ENCODE measurements at places on chromosomes 5 and 9. TPM values are rescaled to one million over a fixed set of nuclear protein-coding genes. Genes with fewer than 3 reads are reported as not detected.

The MAN1B1 gene
- total RNA-seq: 75.7 TPM

The ANKRD20A1 gene
- not detected for total RNA-seq

The FGFR4 gene
- 1.7 TPM for total RNA-seq

The CAAP1 gene
- total RNA-seq: 11.3 TPM

The CDH6 gene
- 0.05 TPM for total RNA-seq

The PTGES gene
- total RNA-seq: 0.30 TPM

The MYMK gene
- total RNA-seq: not detected

The HBEGF gene
- 90.7 TPM for total RNA-seq

The GRAMD2B gene
- 3.9 TPM for total RNA-seq

The NMUR2 gene
- not detected for total RNA-seq

The PDCD1LG2 gene
- 27.8 TPM for total RNA-seq

The IL17B gene
- not detected for total RNA-seq

The ECSCR gene
- 547 TPM for total RNA-seq

The PCDHA13 gene
- not detected for total RNA-seq

The IL9 gene
- not detected for total RNA-seq

The RASEF gene
- under 0.01 TPM for total RNA-seq

The EGFL7 gene
- total RNA-seq: 1,153 TPM

The PHF24 gene
- not detected for total RNA-seq

The HRH2 gene
- not detected for total RNA-seq

The UBAP2 gene
- total RNA-seq: 17.7 TPM

The C1QTNF3 gene
- not detected for total RNA-seq

The SLC27A6 gene
- not detected for total RNA-seq

The PCDH12 gene
- 17.1 TPM for total RNA-seq

The C1QTNF2 gene
- 0.20 TPM for total RNA-seq

The GPR151 gene
- total RNA-seq: not detected

The ANKHD1 gene
- 26.8 TPM for total RNA-seq

The SLC28A3 gene
- 0.05 TPM for total RNA-seq

The PCDHGC5 gene
- 0.20 TPM for total RNA-seq

The RELL2 gene
- total RNA-seq: 5.7 TPM

The GFRA3 gene
- not detected for total RNA-seq

The PCDHGB4 gene
- 4.2 TPM for total RNA-seq

The C5orf58 gene
- not detected for total RNA-seq

The TPD52L3 gene
- not detected for total RNA-seq

The ENTPD8 gene
- 1.5 TPM for total RNA-seq

The GRK6 gene
- total RNA-seq: 47.7 TPM

The GRXCR2 gene
- not detected for total RNA-seq

The PCDHAC1 gene
- not detected for total RNA-seq

The NUDCD2 gene
- total RNA-seq: 9.1 TPM

The IL3 gene
- not detected for total RNA-seq

The SPINK7 gene
- not detected for total RNA-seq

The SMIM3 gene
- total RNA-seq: 0.34 TPM

The SLC6A7 gene
- not detected for total RNA-seq

The DDX4 gene
- total RNA-seq: not detected

The EGFLAM gene
- 1.1 TPM for total RNA-seq

The DIRAS2 gene
- not detected for total RNA-seq

The C6 gene
- not detected for total RNA-seq

The CBY3 gene
- not detected for total RNA-seq

The CEP72 gene
- total RNA-seq: 3.5 TPM

The OBP2B gene
- not detected for total RNA-seq

The PLAC8L1 gene
- not detected for total RNA-seq

The APBA1 gene
- 12.9 TPM for total RNA-seq

The SMIM32 gene
- total RNA-seq: not detected

The ANXA2R gene
- total RNA-seq: 8.1 TPM

The LECT2 gene
- total RNA-seq: not detected

The TRIM7 gene
- total RNA-seq: 16.6 TPM

The GARIN3 gene
- total RNA-seq: not detected

The OSTF1 gene
- 119 TPM for total RNA-seq
